ENCODE measurements at places on chromosomes 5 and 9.
A peak's percentile ranks its signal among the peaks of the same experiment; 100 is the strongest.

DNA sequence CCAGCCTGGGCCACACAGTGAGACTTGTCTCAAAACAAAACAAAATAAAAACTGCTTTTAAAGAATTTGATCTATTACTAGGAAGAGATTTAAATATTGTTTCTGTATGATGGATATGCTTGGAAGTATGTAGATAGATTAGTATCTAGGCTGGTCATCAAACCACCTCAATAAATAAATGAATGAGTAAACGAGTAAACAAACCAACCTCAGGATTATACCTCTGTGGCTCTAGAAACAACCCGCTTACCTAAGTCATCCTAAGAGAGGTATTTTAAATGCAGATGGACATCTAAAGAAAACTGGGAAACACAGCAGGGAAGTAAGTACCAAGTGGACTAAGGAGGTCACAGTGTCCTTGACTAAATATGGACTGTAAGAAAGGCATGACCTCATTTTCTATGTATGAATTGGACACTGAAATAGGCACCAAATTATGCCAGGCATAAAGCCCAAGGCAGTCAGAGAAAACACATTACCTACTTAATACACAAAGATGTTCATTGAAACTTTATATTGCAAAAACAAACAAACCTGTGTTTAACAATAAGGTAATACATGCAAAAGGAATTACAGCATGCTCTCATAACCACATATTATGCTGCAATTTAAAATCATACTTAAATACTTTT lies 7.3 kb downstream of the ANKH start:
- DNase-seq, result no peak

- no peak for DNase-seq
Observed at GRCh38 chr5:60960591-60960990, 15.6 kb downstream of the NDUFAF2 start.

DNA sequence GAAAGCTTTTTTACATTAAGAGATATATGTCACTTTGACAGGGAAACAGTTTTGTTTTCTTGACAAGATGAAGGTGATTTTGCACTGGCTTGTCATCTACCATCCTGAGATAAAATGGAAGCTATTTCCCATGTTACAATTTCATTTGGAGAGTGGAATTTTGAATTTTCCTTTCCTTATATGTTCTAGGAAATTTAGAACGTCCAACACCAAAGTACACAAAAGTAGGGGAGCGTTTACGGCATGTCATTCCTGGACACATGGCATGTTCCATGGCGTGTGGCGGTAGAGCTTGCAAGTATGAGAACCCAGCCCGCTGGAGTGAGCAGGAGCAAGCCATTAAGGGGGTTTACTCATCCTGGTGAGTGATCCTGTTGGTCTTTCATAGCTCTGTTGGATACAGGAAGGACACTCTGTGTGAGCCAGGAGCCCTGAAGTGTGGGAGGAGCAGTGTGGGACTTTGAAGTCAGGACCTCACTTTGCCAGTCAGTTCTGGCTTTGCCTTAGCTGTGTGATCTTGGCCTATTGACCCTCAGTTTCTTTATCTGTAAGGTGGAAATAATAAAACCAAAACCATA lies 887 bp downstream of the PTPDC1 start:
- DNase-seq, result peak; percentile 51

DNA sequence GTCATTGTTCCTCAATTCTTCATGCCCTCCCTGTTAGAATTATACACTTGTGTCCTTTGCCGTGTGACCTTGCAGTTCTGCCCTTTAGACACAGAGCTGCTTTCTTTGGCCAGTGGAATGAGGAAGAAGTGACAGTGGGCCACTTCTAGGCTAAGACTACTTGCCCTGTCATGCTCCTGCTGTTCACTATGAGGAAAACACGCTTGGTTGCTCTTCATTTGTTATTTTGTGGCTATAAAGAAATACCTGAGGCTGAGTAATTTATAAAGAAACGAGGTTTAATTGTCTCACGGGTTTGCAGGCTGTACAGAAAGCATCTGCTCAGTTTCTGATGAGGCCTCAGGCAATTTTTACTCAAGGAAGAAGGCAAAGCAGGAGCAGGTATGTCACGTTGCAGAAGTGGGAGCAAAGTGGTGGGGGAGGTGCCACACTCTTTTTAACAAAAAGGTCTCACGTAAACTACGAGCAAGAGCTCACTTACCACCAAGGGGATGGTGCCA lies 279.1 kb upstream of the DMAC1 start:
- DNase-seq, result no peak

DNA sequence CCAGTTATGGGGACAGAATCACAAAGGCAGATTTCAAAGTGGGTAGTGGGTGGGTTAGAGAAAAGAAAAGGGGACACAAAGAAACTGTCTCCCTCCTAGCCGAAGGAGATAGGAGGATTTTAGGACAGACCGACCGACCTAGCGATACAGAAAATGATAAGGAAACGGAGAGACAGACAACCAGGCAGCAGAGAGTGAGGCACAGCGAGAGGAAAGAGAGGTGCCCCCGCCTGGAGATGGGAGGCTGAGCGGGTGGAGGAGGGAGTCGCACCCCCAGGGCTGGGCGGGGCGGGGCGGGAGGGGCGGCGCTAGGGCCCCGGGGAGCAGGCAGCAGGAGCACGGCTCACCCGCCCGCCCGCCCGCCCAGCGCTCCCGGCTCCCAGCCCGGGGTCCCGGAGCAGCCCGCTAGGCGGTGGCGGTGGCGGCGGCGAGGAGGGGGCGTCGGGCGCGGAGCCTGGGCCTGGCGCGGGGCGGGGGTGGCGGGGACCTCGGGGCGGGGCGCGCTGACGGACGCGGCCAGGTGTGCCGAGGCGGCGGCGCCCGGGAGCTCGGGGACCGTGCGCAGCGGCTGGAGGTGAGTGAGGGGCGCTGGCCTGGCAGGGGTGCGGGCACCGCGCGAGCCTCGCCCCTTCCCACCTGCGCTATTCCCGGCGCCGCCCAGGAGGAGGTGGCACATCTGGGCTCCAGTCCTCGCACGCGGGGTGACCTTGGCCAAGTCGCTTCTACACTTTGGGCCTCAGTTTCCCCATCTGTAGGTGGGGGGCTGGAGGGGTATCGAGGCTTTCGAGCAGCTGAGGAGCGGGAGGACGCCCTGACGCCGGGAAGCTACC lies 15.9 kb upstream of the SYNPO start:
- DNase-seq, result no peak

- no peak for DNase-seq
Observed at GRCh38 chr9:87276851-87277261, 220.8 kb upstream of the DAPK1 start.

GRCh38 chr5:83197326-83197967 lies 120.1 kb downstream of the XRCC4 start:
- DNase-seq, result no peak

DNA sequence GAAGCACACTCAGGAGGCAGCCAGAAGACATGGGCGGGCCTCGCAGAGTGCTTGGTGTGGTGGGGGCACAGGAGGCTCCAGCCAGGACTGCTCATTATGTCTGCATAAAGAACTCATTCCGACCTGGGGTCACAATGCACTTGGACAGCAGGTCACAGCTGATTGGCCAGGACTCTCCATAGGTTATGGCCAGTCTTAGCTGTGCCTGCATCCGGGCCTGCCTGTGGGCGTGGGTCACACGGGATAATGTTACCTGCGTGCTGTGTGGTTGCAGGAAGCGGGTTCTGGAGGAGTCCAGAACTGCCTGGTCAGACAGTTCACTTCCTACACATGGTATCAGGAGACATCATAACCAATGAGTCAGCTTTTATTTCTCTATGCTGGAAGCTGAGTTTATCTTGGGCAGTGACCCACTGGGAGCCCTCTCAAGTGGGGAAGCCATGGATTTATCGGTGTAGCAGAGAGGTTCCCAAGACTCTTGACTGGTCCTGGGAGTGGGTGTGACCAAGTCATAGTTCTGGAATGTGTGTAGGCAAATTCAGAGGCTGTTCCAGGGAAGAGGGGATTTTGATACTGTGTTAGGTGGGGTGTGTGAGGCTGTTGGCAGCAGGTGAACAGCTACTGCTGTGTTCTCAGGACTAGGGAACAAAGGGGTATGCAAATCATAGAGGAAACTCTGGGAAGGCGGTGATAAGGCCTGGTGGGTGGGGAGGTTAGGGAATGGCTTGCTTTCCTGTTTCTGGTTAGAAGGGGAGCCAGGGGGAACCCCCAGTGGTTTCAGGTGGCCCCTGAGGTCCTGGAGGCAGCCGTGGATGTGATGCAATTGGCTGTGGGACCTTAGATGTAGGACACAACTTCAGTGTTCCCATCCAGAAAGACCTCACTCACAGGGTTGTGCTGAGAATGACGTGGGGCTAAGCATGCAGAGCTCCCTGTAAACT lies 51.3 kb downstream of the ARHGEF37 start:
- peak; percentile 77 for DNase-seq

GRCh38 chr9:114105236-114105635 lies 6.1 kb upstream of the KIF12 start:
- DNase-seq, result no peak

DNA sequence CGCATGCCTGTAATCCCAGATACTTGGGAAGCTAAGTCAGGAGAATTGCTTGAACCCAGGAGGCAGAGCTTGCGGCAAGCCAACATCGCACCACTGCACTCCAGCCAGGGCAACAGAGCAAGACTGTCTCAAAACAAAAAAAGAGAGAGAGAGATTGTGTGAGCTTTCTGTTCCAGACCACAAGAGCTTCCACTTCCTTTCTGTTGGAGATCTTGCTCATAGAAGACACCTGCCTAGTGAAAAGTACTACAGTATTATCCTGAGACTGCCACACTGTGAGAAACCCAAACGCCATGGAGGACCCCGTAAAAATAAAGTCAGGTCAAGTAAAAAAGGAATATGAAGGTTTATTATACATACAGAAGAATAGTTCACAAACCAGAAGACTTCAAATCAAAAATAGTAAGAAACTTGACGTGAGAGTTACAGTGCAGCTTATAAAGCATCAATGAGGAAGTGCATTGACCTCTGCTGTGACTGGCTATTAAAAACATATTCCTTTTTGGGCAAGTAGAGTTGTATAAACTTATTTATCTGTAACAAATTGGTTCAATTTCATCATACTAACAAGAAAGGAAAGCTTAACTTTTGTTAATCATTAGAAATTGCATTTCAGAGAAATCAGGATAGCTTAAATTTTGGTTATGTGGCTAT lies 4.3 kb upstream of the EMB start:
- no peak for DNase-seq

DNA sequence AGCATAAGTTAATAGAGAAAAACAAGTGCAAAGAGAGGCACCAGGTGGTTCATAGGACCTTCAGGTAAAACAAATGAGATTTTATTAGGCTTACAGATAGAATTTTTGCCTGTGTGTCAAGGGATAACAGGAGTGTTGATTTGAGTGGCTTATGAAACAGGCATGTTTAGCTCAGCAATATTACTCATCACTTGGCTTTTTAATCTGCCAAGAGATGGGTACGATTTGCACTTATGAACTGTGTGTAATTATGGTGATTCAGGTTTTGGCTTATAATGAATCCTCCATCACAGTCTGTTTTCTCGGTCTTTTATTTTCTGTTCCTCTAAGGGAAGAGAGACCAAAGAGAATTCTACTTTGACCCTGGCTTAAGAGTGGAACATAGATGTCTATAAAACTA lies 199.3 kb downstream of the DMRTA1 start:
- no peak for DNase-seq

DNA sequence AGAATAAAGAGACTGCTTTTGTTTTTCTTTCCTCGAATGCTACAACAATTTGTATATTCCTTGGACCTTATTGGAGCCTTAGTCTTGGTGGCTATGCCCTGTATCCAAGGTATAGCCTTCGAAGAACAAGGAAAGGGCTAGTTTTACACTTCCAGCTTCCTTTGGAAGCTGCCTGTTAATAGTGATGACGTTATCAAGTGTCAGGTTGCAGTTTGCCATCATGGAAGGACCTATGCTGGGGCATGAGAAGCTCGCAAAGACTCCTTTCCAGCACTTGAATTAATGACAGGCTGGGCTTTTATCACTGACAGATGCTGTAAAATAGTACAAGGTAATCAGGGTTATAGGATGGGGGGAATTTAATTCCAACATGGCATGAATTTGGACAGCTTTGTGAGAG lies 157.9 kb downstream of the KDM4C start:
- DNase-seq, result no peak

DNA sequence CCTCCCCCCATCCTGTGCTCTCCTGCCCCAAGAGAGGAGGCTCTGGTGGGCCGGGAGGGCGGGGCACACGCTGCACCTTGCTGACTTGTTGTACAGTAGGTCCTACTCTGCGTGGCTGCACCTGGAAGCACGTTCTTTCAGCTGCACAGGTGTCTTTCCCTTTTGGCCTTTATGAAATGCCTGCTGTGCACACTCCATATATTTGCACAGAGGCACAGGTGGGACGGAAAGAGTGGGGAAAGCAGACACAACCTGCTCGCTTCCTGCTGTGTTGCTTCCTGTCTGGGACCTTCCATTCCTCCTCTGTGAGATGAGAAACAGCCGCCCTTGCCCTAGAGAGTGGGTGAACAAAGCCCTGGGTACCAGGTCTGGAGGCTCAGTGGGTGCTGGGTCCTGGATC lies 4.8 kb downstream of the USP20 start:
- DNase-seq, result no peak

GRCh38 chr5:128632264-128632663 lies 94.2 kb upstream of the FBN2 start:
- DNase-seq, result no peak

- DNase-seq, result no peak
Observed at GRCh38 chr9:34958411-34958982, 412 bp downstream of the PHF24 start.

DNA sequence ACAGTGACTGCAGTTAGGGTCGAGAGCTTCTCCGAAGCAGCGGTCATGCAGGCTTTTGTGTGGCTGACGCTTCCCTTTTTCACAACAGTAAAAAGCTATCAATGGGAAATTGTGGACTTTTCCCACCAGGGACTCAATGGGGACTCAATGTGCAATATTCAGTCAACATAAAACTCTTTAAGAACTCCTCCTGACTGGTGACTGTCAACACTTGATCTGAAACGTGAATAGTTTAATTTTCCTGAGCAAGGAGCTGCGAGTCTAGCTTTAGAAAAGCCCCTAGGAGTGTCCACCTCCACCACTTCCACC lies 28.7 kb downstream of the EXOC3 start:
- DNase-seq, result no peak

DNA sequence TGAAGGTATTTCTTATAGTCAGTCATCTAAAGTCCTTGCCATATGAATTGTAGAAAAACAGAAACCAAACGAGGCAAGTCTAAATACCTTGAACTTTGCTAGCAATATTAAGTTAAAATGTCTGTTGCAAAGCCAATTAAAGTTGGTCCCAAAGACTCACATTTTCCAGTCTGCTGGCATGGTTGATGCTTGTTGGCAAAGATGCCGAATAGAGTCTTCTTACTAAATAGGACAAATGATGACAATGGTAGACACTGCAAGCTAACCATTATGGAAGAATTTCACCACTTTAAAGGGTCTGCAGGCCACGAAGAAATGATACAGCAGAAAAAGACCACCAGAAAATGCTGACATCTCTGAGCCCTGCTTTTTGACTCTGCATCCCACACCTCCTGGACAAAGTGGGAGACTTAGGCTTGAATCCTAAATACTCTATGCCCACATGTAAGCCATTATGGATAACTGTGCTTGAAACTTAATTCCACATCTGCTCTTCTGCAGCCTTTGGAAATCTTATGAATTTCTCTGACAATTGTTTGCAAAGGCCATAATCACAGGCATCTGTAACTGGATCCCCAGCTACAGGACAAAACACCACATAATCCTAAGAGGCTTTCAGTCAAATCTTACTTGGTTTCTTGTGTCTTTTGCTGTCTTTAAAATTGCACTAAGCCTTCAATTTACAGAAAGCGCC lies 61.3 kb downstream of the LHFPL2 start:
- no peak for DNase-seq
